ENCODE measurements at places on chromosomes 3 and 15.

DNA sequence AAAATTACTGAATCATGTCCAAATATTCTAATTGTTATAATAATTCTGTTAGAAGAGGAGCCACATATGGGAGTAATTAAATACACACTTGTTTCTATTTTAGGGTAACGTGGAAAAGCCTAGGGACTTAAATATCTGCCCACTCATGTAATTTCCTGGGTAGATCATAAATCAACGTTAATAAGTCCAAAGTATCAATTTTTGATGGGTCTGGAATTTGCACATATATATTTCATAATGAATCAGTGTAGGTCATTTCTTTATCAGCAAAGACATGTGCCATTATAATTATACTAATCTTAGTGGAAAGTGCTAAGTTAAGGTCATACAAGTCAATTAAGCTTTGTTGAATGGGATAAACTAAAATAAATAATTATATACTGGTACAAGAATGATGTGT is 346.2 kb downstream of the ZBBX start:
- no peak for DNase-seq

- no peak for DNase-seq
These were observed 49.5 kb upstream of the SEC13 start for GRCh38 chr3:10370429-10370828.

DNA sequence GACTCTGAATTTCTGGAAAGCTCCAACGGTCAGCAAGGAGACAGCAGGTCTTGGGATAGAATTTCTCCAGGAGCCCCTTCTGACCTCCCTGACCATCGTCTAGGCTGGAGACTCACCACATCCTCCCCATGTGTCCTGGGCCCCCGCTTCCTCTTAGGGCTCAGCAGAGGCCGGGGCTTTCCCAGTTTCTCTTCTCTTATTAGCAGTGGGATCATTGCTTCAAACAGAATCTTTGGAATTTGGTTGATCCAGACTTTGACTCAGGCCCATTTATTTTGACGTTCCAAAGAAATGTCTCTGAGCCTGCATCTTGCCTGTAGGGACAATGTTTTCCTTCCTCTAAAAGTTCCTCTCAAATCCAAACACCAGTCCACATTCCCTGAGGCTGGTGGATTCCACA is 38.4 kb upstream of the SLC6A6 start:
- no peak for DNase-seq

- DNase-seq, result peak; percentile 93
These were observed 10.0 kb downstream of the PLXND1 start for GRCh38 chr3:129596194-129597086.

- no peak for DNase-seq
These were observed 72.1 kb downstream of the ADAM10 start for GRCh38 chr15:58677426-58677825.

GRCh38 chr3:52046186-52046901 is 10.0 kb downstream of the DUSP7 start:
- DNase-seq, result peak; percentile 29

- DNase-seq, result no peak
These were observed 36.2 kb downstream of the GXYLT2 start for GRCh38 chr3:72924055-72924454.

- no peak for DNase-seq
These were observed 60.5 kb upstream of the ACKR4 start for GRCh38 chr3:132536442-132537153.
